ENCODE measurements at places on chromosomes 1 and 21.
A peak's percentile ranks its signal among the peaks of the same experiment; 100 is the strongest.

DNA sequence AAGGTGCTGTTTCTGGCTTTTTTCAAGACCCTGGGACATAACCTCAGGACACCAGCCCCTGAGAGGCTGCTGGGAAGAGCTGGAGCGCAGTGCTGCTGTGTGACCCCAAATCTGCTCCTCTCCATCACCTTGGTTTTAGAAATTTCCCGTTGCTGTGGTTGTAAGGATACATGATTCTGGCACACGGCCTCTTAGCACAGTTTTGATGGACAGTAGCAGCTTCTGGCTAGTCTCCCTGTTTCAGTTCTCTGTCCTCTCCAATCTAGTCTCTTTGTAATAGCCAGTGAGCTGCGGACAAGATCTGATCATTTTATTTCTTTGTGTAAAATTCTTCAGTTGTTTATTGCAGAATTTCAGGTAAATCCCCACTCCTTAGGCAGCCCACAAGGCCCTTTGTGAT lies 3.1 kb downstream of the CLIC6 start:
- DNase-seq: no peak

GRCh38 chr1:44154049-44154448 lies 12.6 kb upstream of the KLF18 start:
- no peak for DNase-seq

DNA sequence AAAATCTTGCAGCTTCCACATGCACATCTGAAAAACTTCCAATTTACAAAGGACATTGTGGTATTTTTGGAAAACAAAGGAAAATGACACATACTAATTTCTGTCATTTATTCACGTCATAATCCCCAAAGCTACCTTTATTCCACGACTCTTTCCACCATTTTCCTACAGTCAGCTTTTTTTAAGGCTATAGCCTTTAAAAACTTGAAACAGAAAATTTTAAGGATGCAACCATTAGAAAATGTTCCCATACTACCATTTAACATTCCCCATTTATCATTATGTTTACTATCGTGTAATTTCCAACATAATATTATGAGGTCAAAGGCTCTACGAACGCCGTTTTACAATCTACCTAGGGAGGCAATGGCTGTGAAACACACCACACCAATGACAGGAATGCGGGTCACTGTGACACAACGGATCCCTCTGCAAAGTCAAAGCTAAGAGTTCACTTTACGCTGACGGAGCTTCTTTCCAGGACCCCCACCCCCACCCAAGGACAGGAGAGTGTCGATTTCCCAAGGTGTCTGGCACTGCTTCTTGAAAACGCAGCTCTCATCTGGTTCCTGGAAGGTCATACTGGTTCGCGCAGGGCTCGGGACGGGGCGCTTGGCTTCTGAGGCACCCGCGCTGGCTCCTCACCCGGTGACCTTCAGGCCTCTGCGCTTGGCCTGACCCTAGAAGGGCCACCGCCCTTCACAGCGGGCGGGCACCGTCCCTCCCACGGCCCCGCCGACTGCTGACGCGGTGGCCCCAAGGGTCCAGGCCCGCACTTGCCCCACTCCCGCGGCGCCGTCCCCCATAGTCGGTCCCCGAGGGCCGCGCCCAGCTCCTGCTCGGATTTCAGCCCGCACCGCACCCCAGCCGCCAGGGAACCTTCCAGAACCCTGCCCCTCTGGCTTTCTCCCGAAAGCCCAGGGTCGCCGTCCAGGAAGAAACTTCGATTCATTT lies 50.5 kb upstream of the ATF3 start:
- peak; percentile 47 for DNase-seq

- DNase-seq: no peak
Observed at GRCh38 chr21:39669485-39669884, 56.7 kb downstream of the B3GALT5 start.

- no peak for DNase-seq
Observed at GRCh38 chr1:8086055-8086454, 59.9 kb upstream of the ERRFI1 start.

DNA sequence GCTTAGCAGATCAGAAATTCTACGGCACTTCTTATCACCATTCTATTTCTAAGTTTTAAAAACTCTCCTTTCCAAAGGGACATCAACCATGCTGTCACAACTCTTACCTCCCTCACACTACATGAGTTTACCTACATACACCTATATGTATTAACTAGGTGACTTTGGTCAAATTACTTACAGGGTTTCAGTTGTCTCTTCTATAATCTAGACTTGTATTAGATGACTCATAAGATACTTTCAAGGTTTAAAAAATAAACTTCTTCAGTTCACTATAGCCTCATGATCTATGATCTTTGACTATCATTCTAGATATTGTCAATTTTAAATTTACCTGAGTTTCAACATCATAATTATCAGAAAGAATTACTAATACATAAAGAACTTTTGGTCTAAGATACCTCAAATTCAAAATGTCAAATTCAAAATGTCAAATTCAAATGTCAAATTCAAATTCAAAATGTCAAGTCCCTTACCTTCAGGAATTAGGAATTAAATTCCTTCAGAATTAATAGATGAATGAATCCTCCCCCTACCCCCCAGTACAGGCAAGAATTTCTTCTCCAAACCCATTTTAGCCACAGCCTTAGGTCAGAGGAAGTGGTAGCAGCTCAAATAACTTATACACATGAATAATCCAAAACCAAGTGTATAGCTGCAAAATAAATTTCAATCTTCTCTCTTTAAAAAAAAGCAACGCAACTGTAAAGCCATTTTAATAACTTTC lies 31.1 kb downstream of the OTUD7B start:
- no peak for DNase-seq

DNA sequence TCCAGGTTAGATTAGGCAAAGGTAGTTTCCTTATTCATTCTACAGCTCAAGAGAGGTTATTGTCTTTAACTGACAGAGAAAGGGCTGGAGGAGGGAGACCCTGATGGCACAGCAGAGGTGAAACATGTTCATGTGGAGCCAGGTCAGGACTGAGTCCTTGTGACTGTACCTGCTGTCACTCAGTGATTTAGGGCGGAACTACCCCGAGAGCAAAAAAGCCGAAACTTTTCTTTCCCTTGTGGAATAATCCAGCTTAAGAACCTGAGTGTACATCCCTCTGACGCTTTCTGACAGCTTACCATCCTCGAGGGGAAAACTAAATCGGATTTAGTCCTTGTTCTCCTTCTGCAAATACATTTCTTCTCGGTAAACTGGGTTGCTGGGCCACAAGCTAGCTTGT lies 273.2 kb downstream of the BACH1 start:
- no peak for DNase-seq

GRCh38 chr21:36700971-36701755 lies 2.2 kb downstream of the SIM2 start:
- DNase-seq: no peak

- no peak for DNase-seq
Observed at GRCh38 chr1:36157973-36158826, 2.2 kb downstream of the MAP7D1 start.

DNA sequence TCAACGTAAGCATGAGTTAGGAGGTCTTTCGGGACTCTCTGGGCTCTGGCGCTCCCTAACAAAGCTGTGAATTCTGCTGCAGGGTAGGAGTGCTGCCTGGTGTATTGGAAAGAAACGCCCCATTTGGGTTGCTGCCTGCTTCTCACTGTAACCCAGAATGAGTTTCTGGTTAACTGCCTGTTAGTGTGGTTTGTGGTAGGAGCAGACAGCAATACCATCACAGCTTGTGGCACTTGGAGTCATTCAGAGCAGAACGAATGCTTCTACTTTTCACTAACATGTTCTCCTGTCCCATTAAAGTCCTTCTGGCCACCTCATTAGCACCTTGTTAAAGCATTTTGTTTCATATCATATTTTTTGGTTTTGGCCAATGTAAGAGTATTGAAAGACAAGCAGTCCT lies 18.1 kb downstream of the MAP3K7CL start:
- DNase-seq: no peak

GRCh38 chr1:200654660-200655059 lies 15.0 kb downstream of the DDX59 start:
- no peak for DNase-seq
